Cerebellum (tissue), 4 donors: ENCODE measurements at places on chromosomes 2 and 18. TPM values are rescaled to one million over a fixed set of nuclear protein-coding genes. Genes with fewer than 3 reads are reported as not detected.

SCN1A gene
- total RNA-seq: 69.5 TPM

ACKR3 gene
- 10.3 TPM for total RNA-seq

DNA sequence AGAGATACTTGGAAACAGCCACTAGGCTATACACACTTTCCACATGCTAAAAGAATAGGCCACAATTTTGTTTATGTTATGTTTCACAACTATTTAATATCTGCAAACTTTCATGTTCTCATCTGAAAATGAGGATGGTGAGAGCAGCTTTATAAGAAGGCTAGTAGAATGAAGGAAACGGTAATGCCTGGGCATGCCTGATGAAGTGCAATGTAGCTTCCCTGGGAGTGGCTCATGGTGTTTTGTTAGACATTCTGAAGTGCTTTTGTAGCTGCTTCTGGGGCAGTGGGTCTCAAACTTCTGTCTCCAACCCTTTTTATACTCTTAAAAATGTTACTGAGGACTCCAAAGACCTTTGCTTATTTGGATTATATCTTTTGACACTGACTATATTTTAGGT lies 193.3 kb upstream of the VWC2L start:
- DNase-seq: no peak

DNA sequence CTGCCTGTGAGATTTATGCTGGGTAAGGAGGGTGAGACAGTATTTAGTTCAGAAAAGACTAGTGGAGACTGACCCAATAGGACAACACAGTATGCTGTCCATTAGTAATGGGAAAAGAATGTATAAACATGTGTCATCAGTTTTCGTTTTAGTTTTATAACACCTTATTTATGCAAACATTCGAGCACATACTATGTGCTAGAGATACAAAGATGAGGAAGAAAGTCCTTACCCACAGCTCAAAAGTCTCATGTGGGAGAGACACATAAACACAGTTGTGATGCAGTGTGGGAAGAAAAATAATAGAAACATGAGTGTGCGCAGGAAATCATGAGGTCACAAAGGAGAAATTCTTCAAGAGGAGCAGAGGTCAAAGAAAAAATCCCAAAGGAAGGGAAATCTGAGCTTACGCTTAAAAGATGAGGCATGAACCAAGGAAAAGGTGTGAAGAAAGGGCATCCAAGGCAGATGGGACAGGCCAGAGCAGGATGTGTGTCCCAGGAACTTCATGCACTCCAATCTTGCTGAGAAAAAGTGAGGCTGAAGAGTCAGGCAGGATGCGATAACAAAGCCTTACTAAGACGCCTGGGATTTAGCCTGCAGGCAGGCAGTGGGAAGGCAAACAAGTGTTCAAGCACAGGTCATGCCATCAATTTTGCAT lies 8.1 kb downstream of the METTL21A start:
- DNase-seq: no peak
